ENCODE measurements at places on chromosomes 1 and 21.

DNA sequence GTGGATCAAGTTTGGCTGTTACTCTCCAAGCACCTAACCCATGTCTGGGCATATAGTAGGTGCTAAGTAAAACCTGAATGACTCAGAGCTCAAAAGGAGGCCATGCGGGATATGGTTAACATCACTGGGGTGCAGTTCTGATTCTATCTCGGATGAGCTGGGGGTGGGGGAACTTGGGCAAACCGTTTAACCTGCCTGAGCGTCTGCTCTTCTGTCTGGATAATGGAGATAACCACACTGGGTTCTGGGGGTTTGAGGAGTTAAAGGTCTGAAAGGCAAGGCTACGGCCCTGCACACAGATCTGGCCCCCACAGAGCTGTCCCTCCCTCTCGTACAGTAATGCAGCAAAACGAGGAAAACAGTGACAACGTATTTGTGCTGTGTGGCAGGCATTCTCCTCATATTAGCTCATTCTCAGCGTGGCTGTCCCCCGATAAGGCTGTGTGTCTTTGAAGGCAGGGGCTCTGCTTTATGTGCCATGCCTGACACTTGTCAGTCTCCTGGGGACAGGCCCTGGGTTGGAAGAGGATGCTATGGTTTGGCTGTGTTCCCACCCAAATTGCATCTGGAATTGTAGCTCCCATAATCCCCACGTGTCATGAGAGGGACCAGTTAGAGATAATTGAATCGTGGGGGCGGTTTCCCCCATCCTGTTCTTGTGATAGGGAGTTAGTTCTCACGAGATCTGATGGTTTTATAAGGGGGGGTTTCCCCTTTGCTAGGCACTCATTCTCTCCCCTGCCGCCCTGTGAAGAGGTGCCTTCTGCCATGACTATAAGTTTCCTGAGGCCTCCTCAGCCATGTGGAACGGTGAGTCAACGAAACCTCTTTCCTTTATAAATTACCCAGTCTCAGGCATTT lies 6.8 kb upstream of the ALDH4A1 start:
- DNase-seq: no peak

DNA sequence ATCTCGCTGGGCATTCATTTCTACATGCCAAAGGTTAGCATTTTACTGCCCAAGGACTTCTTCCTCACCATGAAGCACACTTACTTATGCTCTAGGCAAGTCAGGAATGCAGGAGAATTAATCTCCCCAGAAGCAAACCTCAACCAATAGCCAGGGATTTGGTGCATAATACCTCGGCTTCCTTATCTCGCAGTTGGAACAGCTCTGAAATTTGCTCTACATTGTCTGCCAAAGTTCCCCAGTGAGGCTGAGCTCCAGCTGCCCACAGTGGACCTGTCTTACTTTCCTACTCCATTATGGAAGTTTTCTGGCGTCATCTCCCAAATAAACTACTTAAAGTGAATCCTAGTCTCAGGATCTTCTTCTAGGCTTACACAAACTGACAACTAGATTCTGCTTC lies 57.6 kb upstream of the PPM1J start:
- no peak for DNase-seq

- DNase-seq: no peak
These were observed 41.4 kb upstream of the GJB5 start for GRCh38 chr1:34713443-34713842.

- DNase-seq: no peak
These were observed 4.8 kb downstream of the TCHH start for GRCh38 chr1:152110365-152110859.

GRCh38 chr1:201773764-201774163 lies 55.2 kb upstream of the IPO9 start:
- no peak for DNase-seq

GRCh38 chr1:31653717-31654473 lies 9.2 kb upstream of the PEF1 start:
- DNase-seq: no peak

- no peak for DNase-seq
These were observed 242.0 kb downstream of the RHOU start for GRCh38 chr1:228977307-228977706.

GRCh38 chr1:184429335-184429734 lies 42.5 kb downstream of the C1orf21 start:
- DNase-seq: no peak

GRCh38 chr1:198873696-198874230 lies 234.9 kb downstream of the PTPRC start:
- no peak for DNase-seq

- no peak for DNase-seq
These were observed 223.2 kb downstream of the SMYD3 start for GRCh38 chr1:246283771-246284410.

All from CD4-positive, alpha-beta T cell treated with Interferon alpha-2 for 1 hour (primary cell).